ENCODE measurements at places on chromosomes 11 and 22. TPM values are rescaled to one million over a fixed set of nuclear protein-coding genes. Genes with fewer than 3 reads are reported as not detected.

The SCGB1C1 gene
- not detected for total RNA-seq

DNA sequence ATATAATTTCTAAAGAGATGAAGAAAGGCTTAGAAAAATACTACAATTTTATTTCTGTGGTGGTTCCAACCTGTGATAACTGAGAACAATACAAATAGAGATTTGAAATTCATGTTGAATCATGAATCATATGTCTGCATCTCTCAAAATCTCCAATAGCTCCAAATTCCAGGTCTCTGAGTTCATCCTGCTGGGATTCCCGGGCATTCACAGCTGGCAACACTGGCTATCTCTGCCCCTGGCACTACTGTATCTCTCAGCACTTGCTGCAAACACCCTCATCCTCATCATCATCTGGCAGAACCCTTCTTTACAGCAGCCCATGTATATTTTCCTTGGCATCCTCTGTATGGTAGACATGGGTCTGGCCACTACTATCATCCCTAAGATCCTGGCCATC is at the start of gene OR56B1:
Gene OR56B1, plus strand, starts transcription at position 53 of the 400 bp plus-strand sequence. Its CDS starts 69 bp downstream, at position 122.
- H3K27ac ChIP-seq = no peak within 1 kb of the TSS
- no peaks in the 10 kb centered on the region for H3K27me3 ChIP-seq
- H3K4me1 ChIP-seq = peaks cover 2% of the 10 kb centered on the region
- H3K4me3 ChIP-seq = no peak within 1 kb of the TSS

- H3K4me1 ChIP-seq = peaks cover 82% of the 10 kb centered on the region
- DNase-seq = no peak
- H3K27me3 ChIP-seq = no peaks in the 10 kb centered on the region
- no peak overlapping the region for H3K4me3 ChIP-seq
- H3K36me3 ChIP-seq = peaks cover 67% of the 10 kb centered on the region
These were observed 10.6 kb downstream of the MICAL2 start for GRCh38 chr11:12121011-12121410.

- H3K4me1 ChIP-seq = peaks cover 9% of the 10 kb centered on the region
- DNase-seq = no peak
- H3K36me3 ChIP-seq = peaks cover 62% of the 10 kb centered on the region
These were observed 37.7 kb downstream of the SGSM3 start for GRCh38 chr22:40407831-40408717.

The UCP2 gene
- total RNA-seq = 429 TPM

GRCh38 chr11:9851366-9851765 is 187.5 kb downstream of the SWAP70 start:
- no peak for DNase-seq
- no peak overlapping the region for H3K27ac ChIP-seq
- H3K36me3 ChIP-seq = peaks cover 5% of the 10 kb centered on the region

DNA sequence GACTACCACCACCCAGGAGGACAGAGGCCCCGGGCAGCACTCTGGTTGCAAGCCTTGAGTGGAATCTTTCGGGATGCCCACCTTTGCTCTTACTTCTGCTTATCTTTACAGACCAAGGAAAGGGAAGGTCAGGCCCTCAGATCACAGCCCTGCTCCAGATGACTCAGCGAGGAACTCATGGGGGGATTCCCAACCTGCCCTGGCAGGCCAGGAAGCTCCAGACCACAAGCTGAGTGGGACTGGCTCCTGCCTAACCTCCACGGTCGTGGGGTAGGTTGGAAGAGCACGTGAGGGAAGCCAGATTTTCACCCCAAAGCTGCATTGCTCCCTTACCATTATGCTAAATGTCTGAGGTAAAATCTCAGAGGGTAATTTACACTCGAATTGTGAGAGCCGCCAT is 11.8 kb downstream of the TBC1D10A start:
- no peak for DNase-seq
- H3K4me1 ChIP-seq = peaks cover 90% of the 10 kb centered on the region
- peaks cover 54% of the 10 kb centered on the region for H3K36me3 ChIP-seq
- H3K27ac ChIP-seq = peak overlapping the region; percentile 75

The OR10A4 gene
- total RNA-seq = not detected

GRCh38 chr11:70112017-70112434 is 33.9 kb downstream of the ANO1 start:
- no peak overlapping the region for H3K4me3 ChIP-seq
- H3K36me3 ChIP-seq = no peaks in the 10 kb centered on the region
- DNase-seq = no peak
- H3K27ac ChIP-seq = no peak overlapping the region
- peaks cover 1% of the 10 kb centered on the region for H3K27me3 ChIP-seq

DNA sequence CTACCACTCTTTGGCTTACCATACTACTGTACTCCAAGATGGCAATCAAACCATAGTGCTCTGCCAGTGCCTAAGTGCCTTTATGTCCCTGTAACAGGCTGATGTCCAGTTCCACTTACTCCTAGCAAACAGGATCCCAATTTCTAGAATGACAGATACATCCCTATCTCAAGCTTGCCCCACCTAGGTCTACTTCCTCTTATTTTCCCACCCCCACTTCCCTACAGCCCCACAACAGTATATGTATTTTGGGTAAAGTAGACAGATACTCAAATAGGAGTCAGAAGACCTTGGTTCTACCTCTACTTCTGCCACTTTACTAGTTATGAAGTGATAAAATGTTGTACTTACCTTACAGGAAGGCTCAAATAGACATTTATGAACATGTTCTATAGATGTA is 24.1 kb downstream of the SIK3 start:
- H3K4me3 ChIP-seq = no peak overlapping the region
- H3K27ac ChIP-seq = peak overlapping the region; percentile 33
- DNase-seq = no peak
- H3K4me1 ChIP-seq = peaks cover 51% of the 10 kb centered on the region
- no peaks in the 10 kb centered on the region for H3K27me3 ChIP-seq

The GLYATL1 gene
- total RNA-seq = not detected

Data from activated T-helper 2 cell treated with anti-CD3 and anti-CD28 coated beads, Interferon-gamma antibody, Interleukin-2, Interleukin-4, amounts not matched to agents 10 μg/mL and 5 μg/mL and 100 μg/mL, durations not matched to agents 14 hours and 24 hours and 36 hours (primary cell).